ENCODE measurements at places on chromosomes 2 and 18.

- DNase-seq, result no peak
Observed at GRCh38 chr2:237603718-237604362, 13.3 kb upstream of the RAB17 start.

- no peak for DNase-seq
Observed at GRCh38 chr2:618422-618990, 58.7 kb downstream of the TMEM18 start.

DNA sequence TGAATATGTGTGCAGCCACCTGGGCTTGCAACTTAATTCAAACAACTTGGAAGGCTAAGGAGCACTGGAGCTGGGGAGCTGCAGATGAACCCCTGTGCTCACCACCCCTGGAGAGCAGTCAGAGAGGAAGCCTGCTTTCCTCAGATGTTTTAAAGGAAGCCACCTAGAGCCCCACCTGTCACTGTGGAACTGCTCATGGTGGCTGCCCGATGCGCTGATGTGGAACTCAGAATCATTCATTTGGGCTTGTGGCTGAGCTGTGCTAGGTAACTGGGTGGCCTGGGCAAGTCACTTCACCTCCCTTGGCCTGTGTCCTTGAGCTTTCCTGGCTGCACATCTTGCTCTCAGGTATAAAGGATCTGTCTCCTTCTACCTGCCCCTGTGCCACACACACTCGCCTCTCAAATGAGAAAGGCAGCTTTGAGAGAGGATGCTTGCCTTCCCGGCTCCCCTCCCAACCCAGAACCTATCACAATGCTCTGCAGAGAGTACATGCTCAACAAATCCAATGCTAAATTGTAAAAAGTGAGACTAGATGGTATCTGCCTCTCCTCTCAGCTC lies 41.3 kb downstream of the BCL11A start:
- DNase-seq, result no peak

GRCh38 chr2:75607988-75608683 lies 38.4 kb upstream of the MRPL19 start:
- no peak for DNase-seq

DNA sequence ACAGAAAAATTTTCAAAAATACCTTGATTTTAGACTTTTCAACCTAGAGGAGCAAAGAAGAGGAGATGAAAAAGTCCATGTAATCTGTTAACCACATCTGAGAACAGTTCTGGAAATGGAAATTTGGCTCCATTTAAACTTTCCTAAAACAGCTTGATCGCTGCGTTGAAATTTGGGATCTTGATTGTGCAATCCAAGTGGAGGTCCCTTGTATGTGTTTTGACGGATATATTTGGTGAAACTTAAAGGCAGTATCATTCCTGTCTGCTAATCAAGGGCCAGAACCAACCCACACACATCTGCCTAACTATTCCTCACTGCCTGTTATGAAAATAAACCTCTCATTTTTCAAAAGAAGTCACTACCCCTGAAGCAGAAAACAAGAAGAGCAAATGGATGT lies 46.6 kb downstream of the SPATS2L start:
- no peak for DNase-seq

GRCh38 chr2:210548878-210549384 lies 7.5 kb upstream of the CPS1 start:
- DNase-seq, result no peak

GRCh38 chr2:157677941-157678340 lies 49.3 kb upstream of the ACVR1C start:
- no peak for DNase-seq

- DNase-seq, result no peak
Observed at GRCh38 chr2:218332288-218332687, 24.4 kb upstream of the CATIP start.

- DNase-seq, result no peak
Observed at GRCh38 chr2:213016166-213016983, 135.0 kb downstream of the IKZF2 start.

GRCh38 chr18:70523035-70523791 lies 234.4 kb downstream of the SOCS6 start:
- no peak for DNase-seq

- no peak for DNase-seq
Observed at GRCh38 chr2:228519561-228519960, 338.1 kb upstream of the SPHKAP start.

DNA sequence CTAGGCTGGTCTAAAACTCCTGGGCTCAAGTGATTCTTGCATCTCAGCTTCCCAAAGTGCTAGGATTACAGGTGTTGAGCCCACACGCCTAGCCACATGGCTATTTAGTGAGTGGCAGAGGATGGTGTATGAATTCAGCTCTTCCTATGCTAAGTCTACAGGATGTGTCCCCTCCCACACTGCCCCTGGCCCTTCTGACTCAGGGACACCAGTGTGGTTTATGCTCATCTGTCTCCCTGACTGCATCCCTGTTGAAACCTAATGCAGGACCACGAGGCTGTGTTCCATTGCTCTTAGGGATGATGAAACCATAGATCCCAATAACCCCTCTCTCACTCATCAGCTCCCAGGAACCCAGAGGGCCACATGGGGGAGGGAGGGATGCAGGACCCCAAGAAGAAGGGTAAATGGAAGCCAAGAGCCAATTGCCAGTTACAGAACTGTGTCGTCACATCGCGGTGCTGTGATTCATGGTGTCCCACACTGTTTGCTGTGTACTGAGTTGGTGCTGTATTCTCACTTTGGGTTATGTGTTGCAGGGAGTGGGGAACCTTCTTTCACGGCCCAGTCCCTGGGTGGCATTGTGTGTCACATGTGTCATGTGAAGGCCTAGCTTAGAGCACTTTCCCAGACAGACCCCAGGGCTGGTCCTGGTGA lies 102.9 kb upstream of the HAAO start:
- DNase-seq, result no peak

- DNase-seq, result no peak
Observed at GRCh38 chr2:241976296-241976695, 106.8 kb downstream of the RTP5 start.

- DNase-seq, result no peak
Observed at GRCh38 chr2:66443979-66444861, 9.3 kb downstream of the MEIS1 start.

- no peak for DNase-seq
Observed at GRCh38 chr2:117607202-117607601, 207.3 kb upstream of the DDX18 start.

DNA sequence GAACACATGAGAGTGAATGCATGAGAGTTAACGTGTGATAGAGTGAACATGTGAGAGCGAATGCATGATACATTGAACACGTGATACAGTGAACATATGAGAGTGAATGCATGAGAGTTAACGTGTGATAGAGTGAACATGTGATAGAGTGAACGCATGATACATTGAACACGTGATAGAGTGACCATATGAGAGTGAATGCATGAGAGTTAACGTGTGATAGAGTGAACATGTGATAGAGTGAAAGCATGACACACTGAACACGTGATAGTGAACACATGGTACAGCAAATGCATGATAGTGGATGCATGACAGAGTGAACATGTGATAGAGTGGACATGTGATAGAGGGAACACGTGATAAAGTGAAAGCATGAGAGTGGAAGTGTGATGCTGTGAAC lies 517.9 kb downstream of the EIPR1 start:
- DNase-seq, result no peak

DNA sequence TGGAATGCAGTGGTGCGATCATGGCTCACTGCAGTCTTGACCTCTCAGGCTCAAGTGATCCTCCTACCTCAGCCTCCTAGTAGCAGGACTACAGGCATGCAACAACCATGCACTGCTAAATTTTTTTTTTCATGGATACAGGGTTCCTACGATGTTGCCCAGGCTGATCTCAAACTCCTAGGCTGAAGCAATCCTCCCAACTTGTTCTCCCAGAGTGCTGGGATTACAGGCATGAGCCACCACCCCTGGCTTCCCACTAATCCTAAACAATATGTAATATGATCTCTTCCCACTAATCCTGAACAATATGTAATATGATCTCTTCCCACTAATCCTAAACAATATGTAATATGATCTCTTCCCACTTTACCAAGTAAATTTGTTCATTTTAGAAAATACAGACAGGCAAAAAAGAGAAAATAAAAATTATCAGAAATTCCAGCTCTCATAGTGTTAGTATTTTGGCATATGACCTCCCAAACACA lies 33.7 kb upstream of the C18orf32 start:
- DNase-seq, result no peak

DNA sequence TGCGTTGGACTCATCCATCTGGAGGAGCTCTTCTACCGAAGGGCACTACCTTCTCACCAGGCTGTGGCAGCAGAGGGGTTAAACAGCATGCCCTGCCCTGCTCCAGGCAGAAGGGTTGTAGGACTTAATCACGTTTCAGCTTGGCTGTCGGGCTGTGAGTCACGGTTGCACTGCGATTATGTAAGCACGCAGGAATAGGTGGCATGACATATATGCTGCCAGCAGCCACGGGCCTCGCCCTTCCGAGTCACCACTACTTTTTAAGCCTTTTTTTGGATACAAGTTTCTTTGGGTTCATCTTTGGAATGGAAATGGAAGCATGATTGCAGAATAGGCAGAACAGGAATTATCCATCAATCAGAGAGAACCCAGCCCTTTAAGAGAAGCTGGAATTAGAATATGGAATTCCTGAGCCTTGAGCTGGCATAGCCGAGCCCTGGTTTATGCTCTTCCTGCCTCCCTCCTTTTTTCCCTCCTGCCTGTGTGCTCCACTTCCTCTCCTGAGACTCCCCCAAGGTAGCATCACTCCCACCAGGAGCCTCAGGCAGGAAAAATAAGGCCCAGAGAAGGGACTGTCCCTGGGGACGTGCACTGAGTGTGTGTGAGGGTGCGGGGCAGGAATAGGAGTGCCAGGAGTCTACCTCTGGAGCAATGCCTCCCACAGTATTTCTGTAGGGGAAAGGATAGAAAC lies 86.8 kb downstream of the SEMA4F start:
- DNase-seq, result no peak

GRCh38 chr18:76445275-76445674 lies 49.8 kb downstream of the ZNF516 start:
- no peak for DNase-seq

DNA sequence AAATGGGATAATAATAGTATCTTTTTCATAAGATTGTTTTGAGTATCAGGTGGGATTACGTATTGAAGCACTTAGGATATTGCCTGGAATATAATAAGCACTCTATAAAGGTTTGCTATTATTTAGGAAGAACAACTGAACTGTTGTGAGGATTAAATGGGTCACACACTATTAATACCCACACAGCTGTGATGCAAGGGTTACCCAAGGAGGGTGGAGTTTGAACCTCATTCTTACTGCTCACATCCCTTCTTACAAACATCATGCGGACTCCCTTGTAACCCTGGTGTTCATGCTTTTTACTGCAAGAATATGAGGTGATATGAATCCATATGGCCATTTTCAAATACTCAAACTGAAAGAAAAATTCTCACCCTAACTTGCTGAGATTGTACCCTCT lies 113.5 kb downstream of the KCTD1 start:
- DNase-seq, result no peak

- no peak for DNase-seq
Observed at GRCh38 chr18:74183130-74183529, 34.8 kb downstream of the TIMM21 start.

DNA sequence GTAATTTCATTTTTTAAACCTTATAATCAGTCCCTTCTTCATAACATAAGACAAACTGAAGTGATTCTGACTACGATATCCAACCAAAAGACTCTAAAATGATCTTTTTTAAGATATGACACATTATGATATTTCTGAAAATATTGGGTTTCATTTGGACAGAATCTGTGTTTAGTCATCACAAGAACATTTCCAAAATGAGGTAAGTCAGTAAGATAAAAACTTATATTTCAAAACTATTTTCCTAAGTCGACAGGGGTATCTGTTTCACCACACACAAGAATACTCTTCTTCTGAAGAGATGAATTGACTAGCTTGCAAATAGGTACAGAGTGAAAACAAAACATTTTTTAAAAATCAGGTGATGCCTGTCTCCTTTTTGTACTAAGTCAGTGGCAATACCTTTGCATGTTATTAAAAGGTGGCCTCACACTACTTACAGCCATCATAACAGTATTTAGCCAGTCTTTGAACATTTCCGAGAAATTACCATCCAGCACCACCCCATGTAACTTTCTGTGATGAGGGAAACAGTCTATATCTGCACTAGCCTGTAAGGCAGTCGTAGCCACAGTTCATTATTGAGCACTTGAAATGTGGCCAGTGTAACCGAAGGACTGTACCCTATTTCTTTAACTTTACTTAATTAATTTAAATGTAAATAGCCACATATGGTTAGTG lies 13.5 kb downstream of the STK39 start:
- DNase-seq, result no peak

GRCh38 chr2:236512902-236513435 lies 56.7 kb upstream of the ACKR3 start:
- DNase-seq, result no peak

GRCh38 chr2:28952836-28953211 lies 28.3 kb upstream of the TOGARAM2 start:
- DNase-seq, result no peak

GRCh38 chr18:58148954-58149471 lies 105.0 kb downstream of the NEDD4L start:
- DNase-seq, result no peak

DNA sequence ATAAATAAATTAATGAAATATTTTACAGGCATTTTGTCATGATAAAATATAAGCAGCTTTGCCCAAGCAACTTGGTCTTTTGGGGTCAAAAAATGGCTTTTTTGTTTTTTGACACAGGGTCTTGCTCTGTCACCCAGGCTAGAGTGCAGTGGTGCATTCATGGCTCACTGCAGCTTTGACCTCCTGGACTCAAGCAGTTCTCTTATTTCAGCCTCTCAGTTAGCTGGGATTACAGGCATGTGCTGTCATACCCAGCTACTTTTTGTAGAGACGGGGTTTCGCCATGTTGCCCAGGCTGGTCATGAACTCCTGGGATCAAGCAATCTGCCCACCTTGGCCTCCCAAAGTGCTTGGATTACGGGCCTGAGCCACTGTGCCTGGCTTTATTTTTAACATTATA lies 51.0 kb downstream of the ABI2 start:
- no peak for DNase-seq

- DNase-seq, result no peak
Observed at GRCh38 chr2:127597984-127598380, 48.0 kb upstream of the GPR17 start.

DNA sequence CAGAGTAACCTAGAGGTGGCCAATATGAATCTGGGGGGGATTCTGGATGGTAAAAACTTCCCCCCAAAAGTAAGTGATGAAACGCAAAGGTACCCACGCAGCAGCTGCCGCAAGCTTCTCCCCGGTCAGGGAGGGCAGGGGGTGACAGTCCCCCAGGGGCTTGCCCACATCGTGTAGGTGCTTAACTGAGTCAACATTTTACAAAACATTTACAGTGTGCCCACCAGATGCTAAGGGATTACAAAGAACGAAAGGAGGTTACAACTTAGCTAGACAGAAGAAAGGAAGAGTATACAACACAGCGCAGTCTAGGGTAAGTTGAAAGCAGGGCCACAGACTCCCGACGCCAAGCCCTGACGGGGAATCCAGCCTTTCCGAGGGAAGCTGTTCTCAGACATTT lies 45.6 kb downstream of the LPIN2 start:
- no peak for DNase-seq

All from activated gamma-delta T cell (primary cell).